ENCODE measurements at places on chromosomes 16 and 17.

GRCh38 chr17:73749928-73750605, 105.8 kb upstream of the SDK2 start:
- no peak for DNase-seq

GRCh38 chr16:10743610-10744369, at the start of gene NUBP1:
TSS of gene NUBP1 (plus strand) at chr16:10743842. CDS start at chr16:10743864, 22 bp downstream.
- DNase-seq: peak; percentile 100

DNA sequence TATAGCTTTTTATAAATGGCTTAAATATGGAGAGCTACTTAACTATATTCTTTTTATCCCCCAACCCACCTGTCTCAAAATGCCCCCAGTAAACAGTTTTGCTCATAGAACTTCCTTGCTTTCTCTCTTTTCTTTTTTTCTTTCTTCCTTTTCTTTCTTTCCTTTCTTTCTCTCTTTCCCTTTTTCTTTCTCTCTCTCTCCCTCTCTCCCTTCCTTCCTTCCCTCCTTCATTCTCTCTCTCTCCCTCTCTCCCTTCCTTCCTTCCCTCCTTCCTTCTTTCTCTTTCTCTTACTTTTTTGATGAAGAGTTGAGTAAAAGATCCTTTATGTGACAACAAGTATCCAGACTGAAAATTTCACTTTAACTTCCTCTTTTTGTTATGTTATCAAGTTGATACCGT, 48.2 kb downstream of the KCNJ2 start:
- DNase-seq: no peak

DNA sequence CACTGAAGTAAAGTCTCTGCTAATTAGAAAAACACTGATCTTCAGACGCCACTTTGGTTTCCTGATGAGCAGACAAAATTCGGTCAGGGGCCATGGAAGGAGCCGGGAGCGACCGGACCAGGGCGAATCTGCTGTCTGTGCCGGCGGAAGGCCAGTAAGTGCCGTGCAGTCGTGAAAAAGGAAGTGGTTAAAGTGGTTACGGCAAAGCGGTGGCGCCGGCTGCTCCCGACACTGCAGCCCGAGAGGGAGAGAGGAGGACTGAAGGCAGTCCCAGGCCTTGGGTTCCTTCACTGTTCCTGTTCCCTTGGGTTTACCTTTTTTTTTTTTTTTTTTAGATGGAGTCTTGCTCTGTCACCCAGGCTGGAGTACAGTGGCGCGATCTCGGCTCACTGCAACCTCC, 17.3 kb upstream of the HEXD start:
- peak; percentile 24 for DNase-seq

DNA sequence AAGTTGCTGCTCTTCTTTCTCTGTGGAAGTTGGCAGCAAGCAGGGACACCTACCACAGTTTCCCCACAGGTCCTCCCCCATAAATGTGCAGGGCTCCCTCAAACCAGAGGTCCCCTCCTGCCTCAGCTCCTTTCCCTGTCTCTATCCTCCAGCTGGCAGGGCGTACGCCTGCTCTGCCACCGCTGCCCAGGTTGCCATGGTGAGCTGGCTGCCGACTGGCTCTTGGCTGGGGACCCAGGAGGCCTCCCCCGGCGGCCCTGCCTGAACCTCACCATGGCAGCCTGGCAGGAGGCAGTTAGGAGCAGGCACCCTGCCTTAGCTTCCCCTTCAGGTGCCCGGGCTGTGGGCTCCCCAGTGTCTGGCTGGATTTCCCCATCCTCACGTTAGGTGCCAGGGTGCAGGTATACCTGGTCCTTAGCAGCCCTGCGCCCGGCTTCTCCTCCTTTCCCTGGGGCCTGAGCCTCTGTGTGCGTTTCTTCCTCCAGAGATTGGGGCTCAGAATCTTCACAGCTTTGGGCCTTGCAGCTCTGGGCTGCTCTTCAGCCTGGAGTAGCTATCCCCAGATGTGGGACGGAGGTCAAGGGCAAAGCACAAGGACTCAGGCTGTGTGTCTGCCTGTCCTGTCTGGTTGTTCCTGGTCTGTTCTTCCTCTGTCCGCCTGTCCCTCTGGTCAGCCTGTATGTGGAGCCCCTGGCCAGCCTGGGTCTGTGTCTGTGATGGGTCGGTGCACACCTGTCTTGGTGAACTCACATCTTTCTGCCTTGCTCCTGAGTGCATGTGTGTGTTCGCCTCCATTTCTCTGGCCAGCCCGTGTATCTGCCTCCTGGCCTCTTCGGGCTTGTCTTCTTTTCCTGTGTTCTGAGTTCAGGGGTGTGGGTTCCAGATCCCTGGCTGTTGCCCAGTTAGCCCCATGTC, 15.7 kb downstream of the GJD3 start:
- DNase-seq: no peak

DNA sequence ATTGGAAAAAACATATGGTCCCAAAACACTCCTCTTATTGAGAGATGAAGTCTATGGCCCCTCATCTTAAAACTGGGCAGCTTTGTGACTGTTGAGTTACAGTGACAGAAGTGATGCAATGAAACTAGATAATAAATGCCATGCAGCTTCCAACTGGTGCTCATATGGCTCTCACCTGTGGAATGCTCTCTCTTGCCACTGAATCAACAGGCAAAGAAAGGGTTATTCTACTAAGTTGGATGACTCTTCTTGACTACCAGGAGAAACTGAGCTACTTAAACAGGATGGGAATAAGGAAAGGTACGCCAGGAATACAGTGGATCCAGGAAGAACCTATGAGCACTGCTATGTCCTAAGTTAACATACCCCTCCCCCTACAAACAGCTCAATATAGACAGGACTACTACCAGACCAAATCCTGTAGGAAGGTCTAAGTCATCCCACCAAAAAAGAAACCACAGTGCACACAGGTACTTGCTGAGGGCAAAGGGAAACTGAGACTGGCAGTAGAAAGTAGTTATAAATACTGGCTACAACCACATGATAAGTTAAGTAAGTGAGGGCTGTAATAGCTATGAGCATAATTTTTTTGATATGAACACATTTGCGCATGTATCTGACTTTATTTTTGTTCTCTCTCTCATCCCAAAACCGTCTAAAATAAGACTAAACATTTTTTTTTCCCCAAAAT, 398.5 kb downstream of the ZFHX3 start:
- DNase-seq: no peak
